WTC11 (cell line): ENCODE measurements at places on chromosomes 12 and 14. TPM values are rescaled to one million over a fixed set of nuclear protein-coding genes. Genes with fewer than 3 reads are reported as not detected.
A peak's percentile ranks its signal among the peaks of the same experiment; 100 is the strongest.

OLR1 gene
- 0.09 to 0.21 TPM in 2 of 3 replicates, not detected in the other for total RNA-seq

- peak; percentile 86 for DNase-seq
Observed at GRCh38 chr12:104288635-104289274, 14.8 kb upstream of the EID3 start.

GRCh38 chr12:62649412-62650138 lies 182.9 kb downstream of the MON2 start:
- no peak for DNase-seq

DNA sequence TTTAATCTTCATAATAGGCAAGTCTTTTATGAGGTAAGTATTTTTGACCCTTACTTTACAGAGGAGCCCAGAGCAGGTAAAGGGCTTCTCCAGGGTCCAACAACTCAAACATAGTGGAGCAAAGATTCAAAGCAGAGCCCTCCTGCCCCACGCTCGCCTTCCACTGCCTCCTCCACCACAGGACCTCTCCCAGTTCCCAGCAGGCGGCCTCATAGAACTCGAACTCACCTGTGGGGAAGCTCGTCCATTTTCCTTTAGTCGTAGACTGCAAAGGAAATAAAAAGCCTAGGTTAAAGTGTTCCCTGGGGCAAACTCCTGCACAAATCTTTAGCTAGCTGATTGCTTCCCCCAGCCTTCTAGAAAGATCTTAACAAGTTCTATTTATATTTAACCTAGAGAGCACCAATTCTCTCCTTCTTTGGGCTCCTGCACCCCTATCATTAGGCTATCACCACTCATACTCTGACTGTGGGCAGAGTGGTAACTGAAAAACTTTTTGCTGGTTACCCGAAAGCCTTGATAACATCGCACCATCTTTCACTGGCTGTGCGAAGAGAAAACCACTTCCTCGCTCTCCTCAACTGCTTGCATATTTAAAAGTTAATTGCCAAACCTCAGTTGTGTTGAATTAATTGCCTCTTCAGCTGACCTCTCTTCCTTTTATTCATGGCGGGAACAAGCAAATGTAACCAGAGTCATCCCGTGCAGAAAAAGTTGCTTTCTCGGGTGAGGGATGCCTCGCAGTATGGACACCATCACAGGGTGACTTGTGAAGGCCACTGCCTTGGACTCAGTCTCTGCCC lies 299.6 kb downstream of the DPF3 start:
- DNase-seq = no peak

GRCh38 chr12:48001505-48002413 lies 2.5 kb downstream of the COL2A1 start:
- peak; percentile 78 for DNase-seq

DNA sequence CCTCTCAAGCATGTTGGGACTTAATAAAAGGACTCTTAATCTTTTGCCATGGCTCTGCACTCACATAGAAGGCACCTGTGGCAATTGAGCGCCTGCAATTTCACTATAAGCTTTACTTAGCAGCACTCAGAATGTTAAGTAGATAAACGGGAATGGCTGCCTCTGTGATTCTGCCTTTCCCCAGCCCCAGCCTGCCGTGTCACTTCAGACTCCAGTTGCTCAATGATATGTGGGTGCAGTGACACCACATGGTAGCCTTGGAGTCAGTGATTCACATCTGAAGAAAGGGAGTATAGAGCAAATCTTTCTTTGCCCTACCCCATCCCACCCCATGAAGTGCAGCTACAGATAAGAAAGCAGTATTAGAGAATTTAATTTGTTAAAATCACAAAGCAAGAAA lies 96.1 kb downstream of the ZFC3H1 start:
- DNase-seq = no peak
